ENCODE measurements at places on chromosomes 7 and 10. TPM values are rescaled to one million over a fixed set of nuclear protein-coding genes. Genes with fewer than 3 reads are reported as not detected.

The PLXDC2 gene
- not detected for total RNA-seq

The SPDYE6 gene
- total RNA-seq, result not detected

The TAS2R4 gene
- 0.82 TPM for total RNA-seq

- no peaks in the 10 kb centered on the region for H3K27me3 ChIP-seq
- H3K27ac ChIP-seq, result no peak overlapping the region
- no peaks in the 10 kb centered on the region for H3K4me1 ChIP-seq
- no peak for DNase-seq
- no peaks in the 10 kb centered on the region for H3K36me3 ChIP-seq
- H3K4me3 ChIP-seq, result no peak overlapping the region
These were observed 897.2 kb downstream of the CNTNAP2 start for GRCh38 chr7:147013825-147014224.

- H3K4me1 ChIP-seq, result peaks cover 12% of the 10 kb centered on the region
- no peak overlapping the region for H3K4me3 ChIP-seq
- no peak overlapping the region for H3K27ac ChIP-seq
- H3K27me3 ChIP-seq, result no peaks in the 10 kb centered on the region
- DNase-seq, result no peak
These were observed 55.8 kb downstream of the CNOT4 start for GRCh38 chr7:135454060-135454459.

GRCh38 chr7:68133045-68133444 is 1136.4 kb downstream of the TYW1 start:
- no peaks in the 10 kb centered on the region for H3K36me3 ChIP-seq
- H3K27ac ChIP-seq, result no peak overlapping the region
- H3K27me3 ChIP-seq, result no peaks in the 10 kb centered on the region
- no peak for DNase-seq
- no peak overlapping the region for H3K4me3 ChIP-seq
- no peaks in the 10 kb centered on the region for H3K4me1 ChIP-seq

Measured in activated CD8-positive, alpha-beta memory T cell treated with anti-CD3 and anti-CD28 coated beads, Interleukin-2, amount 10 ng/mL, durations not matched to agents 7 days and 5 days (primary cell).